ENCODE measurements at places on chromosomes 5 and 9. TPM values are rescaled to one million over a fixed set of nuclear protein-coding genes. Genes with fewer than 3 reads are reported as not detected.

Gene ORM2
- not detected for total RNA-seq

Gene TAF11L13
- not detected for total RNA-seq

Gene SLC34A3
- 1.0 TPM for total RNA-seq

Gene PTGDS
- not detected for total RNA-seq

Measured in PC-3 (cell line).